ENCODE measurements at places on chromosomes 11 and 22.

- DNase-seq, result no peak
These were observed 14.4 kb upstream of the TBC1D10A start for GRCh38 chr22:30340911-30341685.

GRCh38 chr11:120068114-120068573, 69.8 kb downstream of the TRIM29 start:
- DNase-seq, result no peak

- DNase-seq, result no peak
These were observed 26.8 kb downstream of the PGM2L1 start for GRCh38 chr11:74371269-74372052.

GRCh38 chr11:12175694-12176241, 65.4 kb downstream of the MICAL2 start:
- DNase-seq, result no peak

- no peak for DNase-seq
These were observed 864 bp upstream of the USP28 start for GRCh38 chr11:113876074-113876797.

DNA sequence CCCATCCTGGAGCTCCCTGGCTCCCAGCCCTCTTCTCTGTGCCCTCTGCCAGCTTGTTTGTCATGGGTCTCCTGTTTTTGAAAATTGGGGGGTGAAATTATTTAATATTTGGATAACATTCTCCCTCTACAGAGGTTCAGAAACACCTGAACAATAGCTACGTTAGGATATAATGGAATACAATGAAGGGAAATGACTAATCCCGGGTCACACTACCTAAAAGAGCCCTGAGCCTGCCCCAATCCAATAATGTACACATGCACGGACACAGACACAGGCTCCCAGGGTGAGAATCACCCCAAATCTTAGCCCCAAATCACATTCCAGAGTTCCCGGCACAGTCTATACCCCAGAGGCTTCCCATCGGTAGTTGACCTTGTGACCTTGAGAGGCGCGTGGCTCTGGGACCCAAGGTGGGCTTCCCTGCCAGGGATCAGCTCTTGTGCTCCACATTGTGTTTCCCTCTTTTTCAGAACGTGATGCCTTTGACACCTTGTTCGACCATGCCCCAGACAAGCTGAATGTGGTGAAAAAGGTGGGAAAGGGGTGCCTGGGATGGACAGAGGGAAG, 135.5 kb downstream of the PARVA start:
- DNase-seq, result no peak

GRCh38 chr11:12319461-12319951, 57.9 kb upstream of the PARVA start:
- no peak for DNase-seq

- DNase-seq, result no peak
These were observed 68.6 kb downstream of the LDLRAD3 start for GRCh38 chr11:36012455-36012854.

DNA sequence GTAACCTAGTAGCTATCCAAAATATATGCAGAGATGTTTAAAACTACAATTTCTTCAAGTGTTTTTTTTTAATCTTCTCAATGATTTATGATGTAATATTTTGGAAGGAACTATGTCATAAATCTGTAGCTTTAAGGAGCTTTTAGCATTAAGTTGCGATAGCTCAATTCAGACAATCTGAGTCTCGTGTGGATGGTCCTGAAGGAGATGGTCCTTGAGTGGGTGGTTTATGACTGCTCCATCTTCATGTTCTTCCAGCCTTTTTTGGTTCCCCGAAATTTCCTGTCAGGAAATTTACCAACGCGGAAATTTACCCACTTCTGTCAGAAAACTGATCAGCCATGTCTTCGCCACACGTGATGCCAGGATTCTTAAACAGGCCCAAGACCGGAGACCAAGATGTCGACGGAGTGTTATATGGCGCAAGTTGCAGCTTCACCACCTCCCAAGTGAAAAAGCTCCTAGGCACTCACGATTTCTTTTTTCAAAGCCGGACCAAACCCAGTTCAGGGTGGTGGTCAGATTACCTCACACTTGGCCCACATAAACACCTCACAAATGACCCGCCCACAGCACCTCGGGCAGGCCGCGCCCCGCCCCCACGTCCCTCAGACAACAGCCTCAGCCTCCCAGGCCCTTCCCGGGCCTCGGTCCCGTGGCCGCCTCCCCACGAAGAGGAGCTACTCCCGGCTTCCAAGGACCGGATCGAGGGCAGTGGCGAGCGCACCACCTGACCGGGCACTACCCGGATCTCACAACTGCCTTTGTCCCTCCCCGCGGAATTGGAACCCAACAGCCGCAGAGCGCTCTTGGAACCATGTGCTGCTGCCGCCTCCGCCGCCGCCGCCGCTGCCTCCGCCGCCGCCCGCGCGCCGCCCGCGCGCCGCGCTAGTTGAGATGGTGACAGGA, at the start of gene MORC2:
MORC2 (minus strand) TSS at position 760 of the 909 bp plus-strand sequence. CDS start 885 bp downstream, outside the sequence.
- DNase-seq, result no peak

GRCh38 chr11:119416606-119417580, 6.1 kb downstream of the THY1 start:
- DNase-seq, result no peak

DNA sequence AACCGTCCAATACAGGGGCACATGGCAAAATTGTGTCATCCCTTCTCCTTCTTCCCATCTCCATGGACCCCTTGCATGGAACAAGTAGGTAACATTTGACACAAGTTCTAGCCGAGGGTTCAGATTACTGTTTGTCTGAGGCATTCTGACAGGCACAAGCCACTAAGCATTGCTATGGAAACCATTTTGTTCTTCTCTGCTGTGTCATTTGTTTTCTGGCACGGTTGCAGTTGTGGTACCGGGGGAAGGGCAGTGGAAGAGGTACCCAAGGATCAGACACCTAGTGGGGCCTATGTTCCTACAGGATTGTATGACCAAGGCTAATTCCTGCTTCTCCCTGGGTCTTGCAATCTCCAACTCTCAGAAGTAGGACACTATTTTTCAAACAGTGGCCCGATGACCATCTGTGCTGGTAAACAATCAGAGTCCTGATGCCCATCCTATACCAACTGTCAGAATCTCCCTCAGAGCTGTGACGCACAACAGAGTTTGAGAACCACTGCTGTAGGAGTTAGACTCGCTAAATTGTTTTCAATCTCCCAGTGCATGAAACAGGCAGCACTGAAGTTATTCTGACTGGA, 69.3 kb downstream of the KCNC1 start:
- DNase-seq, result no peak

DNA sequence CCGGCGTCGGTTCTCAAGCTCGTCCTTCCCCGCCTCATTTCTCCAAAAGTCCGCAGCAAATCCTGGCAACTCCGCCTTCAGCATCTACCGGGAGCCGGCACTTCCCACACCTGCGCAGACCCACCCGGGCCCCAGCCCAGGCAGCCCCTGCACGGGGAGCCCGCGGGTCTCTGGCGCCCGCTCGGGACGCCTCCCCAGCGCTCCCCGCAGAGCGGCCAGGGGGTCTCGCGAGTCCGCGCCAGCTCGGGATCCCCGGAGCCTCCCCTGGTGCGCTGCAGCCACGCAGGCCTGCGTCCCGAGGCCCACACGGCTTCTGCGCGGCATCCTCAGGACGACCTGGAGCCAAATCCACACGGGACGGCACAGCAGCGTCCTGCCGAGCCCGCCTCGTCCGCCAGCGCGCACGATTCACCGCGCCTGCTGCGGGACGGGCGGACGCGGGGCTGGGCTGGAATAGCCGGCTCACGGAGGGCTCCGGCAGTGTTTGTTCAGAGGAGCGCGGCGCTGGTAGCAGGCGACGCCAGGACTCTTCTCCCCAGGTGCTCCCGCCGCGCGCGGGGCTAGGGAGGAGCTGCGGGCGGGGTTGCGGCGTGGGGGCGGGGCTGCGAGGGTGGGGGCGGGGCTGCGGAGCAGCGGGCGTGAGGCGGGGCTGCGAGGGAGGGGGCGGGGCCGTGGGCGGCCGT, 816 bp upstream of the PHRF1 start:
- DNase-seq, result no peak

- DNase-seq, result no peak
These were observed 8.8 kb upstream of the OR9I1 start for GRCh38 chr11:58134151-58134550.

GRCh38 chr11:116527180-116527991, 245.4 kb downstream of the BUD13 start:
- no peak for DNase-seq

DNA sequence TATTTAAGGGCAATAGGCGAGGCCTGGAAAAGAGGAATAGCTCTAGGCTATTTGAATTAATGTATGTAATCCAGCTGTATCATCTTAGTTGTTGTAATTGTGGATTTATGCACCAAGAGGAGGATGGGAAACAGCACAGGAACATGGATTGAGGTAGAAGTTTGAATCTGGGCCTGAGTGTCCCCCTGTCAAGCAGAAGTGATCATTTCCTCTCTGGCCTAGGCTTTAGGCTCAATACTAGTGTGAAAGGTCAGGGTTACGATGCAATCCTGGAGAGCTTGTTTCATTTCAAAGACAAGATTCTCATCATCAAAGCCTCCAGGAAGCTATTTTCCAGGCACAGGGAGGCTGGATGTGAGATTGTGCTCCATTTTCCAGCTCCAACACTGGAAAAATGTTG, 77.9 kb upstream of the HSD17B12 start:
- DNase-seq, result no peak

DNA sequence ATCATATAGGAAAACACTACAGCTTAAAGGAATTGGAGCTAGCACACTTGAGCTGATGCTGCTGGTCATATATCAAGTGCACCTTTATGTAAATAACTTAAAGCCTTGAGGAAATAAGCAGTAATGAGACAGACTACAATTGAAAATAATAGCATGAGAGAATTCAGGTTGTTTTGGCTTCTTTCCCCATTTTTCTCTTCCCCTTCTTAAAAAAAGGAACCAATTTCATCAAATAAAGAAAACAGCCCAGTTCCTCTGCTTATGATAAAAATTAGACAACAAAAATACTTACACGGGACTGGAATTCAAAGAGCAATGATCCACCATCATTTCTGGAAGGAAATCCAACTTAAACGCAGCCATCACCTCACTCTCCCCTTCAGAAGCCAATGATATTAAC, 50.2 kb upstream of the RAPSN start:
- DNase-seq, result no peak

DNA sequence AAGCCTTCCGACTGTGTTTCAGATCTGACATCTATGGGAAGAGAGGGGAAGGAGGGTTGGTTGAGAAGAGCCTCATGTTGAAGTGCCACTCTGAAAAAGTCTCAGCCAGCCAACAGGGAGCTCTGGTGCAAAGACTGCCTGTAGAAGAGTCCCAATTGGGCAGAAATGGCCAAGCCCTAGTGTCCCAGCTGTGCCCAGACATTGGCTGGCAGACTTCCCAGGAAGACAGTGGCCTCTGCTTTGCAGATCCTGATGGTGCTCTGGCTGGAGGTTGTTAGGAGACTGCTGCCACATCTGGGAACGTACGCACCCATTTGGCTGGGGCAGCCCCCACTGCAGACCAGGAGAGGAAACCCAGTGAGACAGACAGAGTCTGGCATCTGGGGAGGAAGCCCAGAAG, 3.2 kb upstream of the PLA2G3 start:
- no peak for DNase-seq

DNA sequence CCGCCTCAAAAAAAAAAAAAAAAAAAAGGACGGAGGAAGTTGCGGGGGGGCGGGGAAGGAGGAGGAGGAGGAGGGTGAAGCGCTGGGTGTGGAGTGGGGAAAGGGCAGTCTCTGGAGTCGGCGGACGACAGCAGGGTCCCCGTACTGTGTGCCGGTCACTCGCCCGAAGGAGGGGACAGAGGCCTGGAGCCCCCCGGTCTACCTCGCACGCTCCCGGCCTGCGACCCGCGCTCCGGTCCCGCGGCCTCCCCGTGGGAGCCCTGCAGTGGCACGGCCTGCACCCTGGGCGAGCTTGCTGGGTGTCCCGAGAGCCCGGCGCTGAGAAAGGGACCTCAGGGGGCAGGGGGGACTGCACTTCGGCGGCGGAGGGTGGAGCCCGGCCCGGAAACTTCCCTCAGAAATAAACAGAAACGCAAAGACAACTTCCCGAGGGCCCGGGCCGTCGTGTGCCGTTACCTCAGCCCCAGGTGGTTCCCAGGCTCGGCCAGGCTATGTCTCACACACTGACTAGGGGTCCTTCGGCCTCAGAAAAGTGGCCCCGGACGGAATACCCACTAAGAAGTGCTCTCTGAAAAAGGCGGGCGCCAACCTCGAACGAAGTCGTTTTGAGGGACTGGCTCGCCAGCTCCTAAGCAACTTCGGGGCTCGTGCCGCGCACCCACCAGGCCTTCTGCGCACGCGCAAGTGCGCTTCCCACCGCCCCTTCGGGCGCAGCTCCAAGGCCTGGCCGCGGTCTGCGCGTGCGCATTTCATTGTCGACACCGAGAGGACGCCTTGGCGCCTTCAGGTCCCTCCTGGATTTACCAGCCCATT, at the start of gene MAJIN:
MAJIN (minus strand) TSS at position 688 of the 813 bp plus-strand sequence. CDS start 12,703 bp downstream, outside the sequence.
- DNase-seq, result peak; percentile 84

DNA sequence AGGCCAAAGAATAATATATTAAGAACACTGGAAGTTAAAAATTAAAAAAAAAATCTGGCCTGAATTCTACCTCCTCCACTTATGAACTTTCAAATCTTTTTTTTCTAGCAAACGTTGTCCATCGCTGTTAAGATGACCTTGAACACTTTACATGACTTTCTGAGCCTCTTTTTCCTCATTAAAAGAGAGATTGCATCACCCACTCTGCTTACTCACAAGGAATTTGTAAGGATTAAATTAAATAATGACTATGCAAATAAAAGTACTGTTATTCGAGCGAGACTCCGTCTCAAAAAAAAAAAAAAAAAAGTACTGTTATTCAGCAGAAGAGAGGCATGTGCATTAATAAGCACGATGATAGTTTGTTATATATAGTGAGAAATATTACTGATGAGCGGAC, 285.1 kb upstream of the CCDC90B start:
- DNase-seq, result no peak

DNA sequence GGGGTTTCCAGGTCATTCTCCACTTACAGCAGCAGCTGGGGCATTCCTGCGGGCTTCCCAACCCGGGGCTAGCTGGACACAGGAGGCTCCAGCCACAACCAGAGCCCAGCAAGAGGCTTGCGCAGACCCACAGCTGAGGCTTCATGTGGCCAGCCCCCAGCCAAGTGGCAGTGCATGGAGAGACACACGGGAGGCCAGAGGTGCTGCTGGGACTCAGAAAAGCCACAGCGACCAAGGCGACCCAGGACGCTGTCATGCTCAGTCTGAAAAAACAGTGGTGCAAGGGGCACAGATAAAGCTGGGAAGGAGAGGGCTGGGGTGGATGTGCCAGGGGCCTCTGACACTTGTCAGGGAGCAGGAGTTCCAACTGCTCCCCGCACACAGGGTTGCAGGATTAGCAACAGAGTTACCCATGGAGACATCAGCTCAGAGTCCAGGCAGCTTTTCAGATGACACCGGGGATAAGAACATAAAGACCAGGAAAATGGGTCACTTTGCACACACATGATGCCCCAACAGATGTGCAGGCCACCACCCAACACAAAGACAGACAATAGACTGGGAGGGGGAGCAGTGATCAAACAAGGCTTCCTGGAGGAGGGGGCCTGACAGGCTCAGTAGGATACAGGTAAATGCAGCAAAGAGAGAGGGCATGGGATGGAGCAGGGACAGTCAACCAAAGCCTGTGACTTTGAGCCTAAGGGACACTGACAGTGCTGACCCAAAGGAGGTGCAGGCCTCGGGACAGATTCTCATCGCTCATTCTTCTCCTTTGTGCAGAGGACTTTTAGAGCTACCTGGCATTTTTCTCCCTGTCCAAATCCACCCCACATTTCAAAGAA, 6.9 kb upstream of the NEAT1 start:
- DNase-seq, result no peak

GRCh38 chr11:57527056-57527631, 3.4 kb downstream of the TIMM10 start:
- DNase-seq, result peak; percentile 52

GRCh38 chr11:104946907-104947306, 21.5 kb downstream of the CASP4 start:
- DNase-seq, result no peak

GRCh38 chr22:25497716-25498115, 66.8 kb upstream of the GRK3 start:
- DNase-seq, result no peak
